ENCODE measurements at places on chromosomes 4 and X. TPM values are rescaled to one million over a fixed set of nuclear protein-coding genes. Genes with fewer than 3 reads are reported as not detected.

The CENPE gene
- polyA plus RNA-seq, result 20.6 TPM

DNA sequence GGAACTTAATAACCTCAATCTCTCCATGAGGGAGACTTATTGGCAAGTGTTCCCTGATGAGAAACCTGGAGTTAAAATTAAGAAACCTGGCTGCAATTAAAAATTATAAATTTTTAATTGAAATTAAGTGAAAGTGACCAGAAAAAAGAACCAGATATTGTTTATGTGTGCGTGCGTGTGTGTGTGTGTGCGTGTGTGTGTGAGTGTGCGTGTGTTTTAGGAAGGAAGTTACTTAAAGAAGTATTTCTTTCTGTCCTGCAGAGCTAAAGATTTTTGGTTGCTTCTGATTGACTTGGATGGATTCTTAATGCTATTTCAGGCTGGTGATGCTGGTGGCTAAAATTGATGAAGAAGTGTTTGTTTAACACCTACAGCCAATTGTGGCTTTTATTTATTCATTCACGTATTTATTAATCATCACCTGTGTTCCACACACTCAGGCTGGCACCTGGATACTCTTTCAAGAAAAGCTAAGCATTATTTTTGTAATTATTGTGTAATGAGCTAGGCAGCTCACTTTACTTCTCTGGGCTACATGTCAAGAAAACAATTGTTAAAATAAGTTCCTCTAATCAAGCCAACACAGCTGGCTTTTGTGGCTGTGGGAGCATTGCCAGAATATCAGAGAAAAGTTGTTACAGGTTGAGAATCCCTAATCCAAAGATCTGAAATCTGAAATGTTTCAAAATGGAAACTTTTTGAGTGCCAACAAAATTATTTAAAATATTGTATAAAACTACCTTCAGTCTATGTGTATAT lies 68.5 kb downstream of the CEP44 start:
- DNase-seq, result no peak

GRCh38 chr4:74038425-74039314 lies at the start of gene CXCL3:
Gene CXCL3, minus strand, starts transcription at chr4:74038689. Its CDS starts 78 bp downstream, at chr4:74038611.
- peak; percentile 40 for DNase-seq

DNA sequence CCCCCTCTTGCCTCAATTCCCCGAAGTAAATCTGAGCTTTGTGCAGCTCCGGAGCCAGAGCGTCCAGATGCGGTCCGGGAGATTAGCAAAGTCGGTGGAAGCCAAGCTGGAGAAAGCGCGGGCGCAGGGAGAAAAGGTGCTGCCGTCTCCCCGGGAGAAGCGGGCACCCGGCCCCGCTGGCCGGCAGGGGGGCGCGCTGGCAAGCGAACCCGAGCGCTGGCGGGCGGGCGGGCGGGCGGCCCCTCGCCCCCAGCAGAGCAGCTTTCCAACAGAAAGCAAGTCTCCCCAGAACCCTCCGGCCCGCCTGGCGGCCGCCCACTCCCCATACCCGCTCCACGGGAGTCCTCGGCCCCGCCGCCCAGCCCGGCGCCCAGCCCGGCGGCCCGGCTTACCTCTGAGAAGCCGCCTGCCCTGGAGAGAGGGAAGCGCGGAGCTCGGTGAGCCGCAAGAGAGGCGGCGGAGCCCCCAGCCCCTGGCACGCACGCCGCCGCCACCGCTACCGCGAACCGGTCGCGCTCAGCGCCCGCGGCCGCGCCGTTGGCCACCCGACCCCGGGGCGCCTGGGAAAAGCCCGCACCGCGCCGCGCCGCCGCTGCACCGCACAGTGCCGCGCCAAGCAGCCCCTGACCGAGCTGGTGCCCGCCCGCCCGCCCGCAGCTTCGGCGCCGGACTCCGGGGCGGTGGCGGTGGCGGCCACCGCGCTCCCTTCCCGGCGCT lies 529 bp upstream of the CITED1 start:
- DNase-seq, result no peak

DNA sequence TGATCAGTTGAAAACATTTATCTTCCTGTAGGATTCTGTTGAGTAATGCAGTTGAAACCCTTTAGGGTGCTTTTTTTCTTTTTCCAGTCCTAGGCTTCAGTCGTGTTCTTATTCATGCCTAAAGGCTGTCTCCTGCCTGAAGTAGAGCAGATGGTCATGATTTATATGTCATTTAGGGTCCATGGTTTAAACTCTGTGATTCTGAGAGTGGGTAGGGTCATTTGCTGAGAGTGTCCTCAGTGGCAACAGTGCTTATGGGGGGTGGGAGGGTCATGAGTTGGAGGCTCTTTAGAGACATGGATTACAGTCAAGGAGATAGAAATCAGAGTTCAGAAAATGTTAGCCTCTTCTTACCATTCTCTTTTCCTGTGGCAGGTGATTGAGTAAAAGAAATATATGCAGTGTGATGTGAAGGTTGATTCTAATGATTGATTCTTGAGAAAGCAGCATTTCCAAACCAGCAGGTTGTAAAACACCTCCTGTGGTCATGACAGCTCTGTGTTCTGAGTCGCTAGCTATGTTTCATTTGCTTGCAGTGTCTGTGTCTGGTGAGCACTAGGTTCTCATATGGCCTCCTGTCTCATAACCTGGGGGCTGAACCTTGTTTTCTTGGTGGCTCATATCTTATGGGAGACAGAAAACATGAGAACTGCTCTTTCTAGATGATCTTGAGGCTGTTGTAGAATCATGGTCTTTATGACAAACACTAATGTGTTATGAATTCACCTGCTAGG lies 60.4 kb downstream of the JADE1 start:
- no peak for DNase-seq

DNA sequence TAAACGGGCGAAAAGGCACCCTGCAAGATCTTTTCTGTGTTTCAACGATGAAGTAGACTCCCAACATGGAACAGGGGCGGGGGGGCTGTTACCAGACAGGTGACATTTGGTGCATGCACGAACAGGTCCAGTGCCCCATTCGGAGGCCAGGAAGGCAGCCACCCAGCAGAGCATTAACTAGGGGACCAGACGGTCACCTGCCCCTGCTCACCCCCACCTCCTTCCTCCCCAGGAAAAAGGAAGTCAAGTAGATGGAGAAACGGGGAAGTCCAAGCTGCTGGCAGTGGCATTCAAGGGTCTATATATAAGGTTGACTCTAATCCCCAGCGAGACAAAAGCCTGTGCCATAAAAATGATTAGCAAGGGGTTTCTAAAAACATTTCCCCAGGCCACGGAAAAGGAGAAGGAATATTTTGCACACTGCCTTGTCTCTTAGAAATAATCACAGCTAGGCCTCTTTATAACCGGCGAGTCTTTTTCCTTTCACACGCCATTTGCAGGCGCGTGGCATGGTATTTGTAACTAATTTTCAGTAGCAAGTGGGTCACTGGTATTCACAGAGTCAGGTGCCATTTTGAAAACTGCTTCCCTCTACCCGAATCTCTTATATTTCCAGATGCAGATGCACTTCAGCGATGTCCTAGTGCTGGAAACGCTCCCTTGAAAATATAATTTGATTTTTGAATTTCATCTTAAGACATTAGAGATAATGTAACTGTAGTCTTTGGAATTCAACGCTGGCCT lies 1.2 kb upstream of the TMSB4X start:
- DNase-seq, result no peak

- no peak for DNase-seq
Measured at GRCh38 chr4:30256116-30256832, 463.9 kb upstream of the PCDH7 start.

- DNase-seq, result no peak
Measured at GRCh38 chrX:66625525-66625924, 13.4 kb downstream of the EDA2R start.

Measured in left kidney (tissue), 8 donors.